ENCODE measurements at places on chromosomes 7 and 10. TPM values are rescaled to one million over a fixed set of nuclear protein-coding genes. Genes with fewer than 3 reads are reported as not detected.
A peak's percentile ranks its signal among the peaks of the same experiment; 100 is the strongest.

- no peak overlapping the region for H3K4me3 ChIP-seq
- no peaks in the 10 kb centered on the region for H3K27me3 ChIP-seq
- no peak overlapping the region for H3K27ac ChIP-seq
- no peaks in the 10 kb centered on the region for H3K36me3 ChIP-seq
- DNase-seq, result no peak
Observed at GRCh38 chr7:30185496-30185895, 50.7 kb downstream of the MTURN start.

- H3K4me3 ChIP-seq, result no peak overlapping the region
- H3K36me3 ChIP-seq, result no peaks in the 10 kb centered on the region
- no peaks in the 10 kb centered on the region for H3K27me3 ChIP-seq
- H3K4me1 ChIP-seq, result no peaks in the 10 kb centered on the region
Observed at GRCh38 chr10:24128066-24128730, 80.7 kb upstream of the KIAA1217 start.

GRCh38 chr7:27062946-27063345, 32.9 kb downstream of the HOXA1 start:
- no peaks in the 10 kb centered on the region for H3K36me3 ChIP-seq
- DNase-seq, result no peak
- no peaks in the 10 kb centered on the region for H3K27me3 ChIP-seq

DNA sequence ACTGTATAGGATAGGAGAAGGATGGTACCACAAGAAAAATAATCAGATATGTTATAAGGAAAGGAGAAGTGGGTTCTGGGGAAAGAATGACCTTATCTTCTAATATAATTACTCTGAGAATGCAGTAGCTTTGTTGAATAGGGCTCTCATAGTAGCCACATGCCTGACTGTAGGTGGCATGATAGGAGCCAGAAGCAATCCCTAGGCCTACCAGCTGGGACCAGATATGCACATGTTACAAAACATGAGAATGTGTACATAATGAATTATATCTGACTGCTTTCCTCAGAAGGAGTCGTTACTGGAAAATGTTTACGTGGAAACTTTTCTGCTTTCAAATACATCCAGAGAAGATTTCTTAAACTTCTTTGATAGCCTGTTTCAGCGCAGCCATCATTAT, 53.2 kb upstream of the FAM3C start:
- H3K4me1 ChIP-seq, result no peaks in the 10 kb centered on the region
- H3K4me3 ChIP-seq, result no peak overlapping the region
- H3K27ac ChIP-seq, result no peak overlapping the region
- H3K36me3 ChIP-seq, result no peaks in the 10 kb centered on the region
- no peak for DNase-seq

GRCh38 chr10:17506390-17506789, 52.0 kb upstream of the ST8SIA6 start:
- no peak overlapping the region for H3K4me3 ChIP-seq
- H3K27me3 ChIP-seq, result no peaks in the 10 kb centered on the region
- H3K27ac ChIP-seq, result peak overlapping the region; percentile 39
- H3K36me3 ChIP-seq, result no peaks in the 10 kb centered on the region
- H3K4me1 ChIP-seq, result peaks cover 55% of the 10 kb centered on the region

DNA sequence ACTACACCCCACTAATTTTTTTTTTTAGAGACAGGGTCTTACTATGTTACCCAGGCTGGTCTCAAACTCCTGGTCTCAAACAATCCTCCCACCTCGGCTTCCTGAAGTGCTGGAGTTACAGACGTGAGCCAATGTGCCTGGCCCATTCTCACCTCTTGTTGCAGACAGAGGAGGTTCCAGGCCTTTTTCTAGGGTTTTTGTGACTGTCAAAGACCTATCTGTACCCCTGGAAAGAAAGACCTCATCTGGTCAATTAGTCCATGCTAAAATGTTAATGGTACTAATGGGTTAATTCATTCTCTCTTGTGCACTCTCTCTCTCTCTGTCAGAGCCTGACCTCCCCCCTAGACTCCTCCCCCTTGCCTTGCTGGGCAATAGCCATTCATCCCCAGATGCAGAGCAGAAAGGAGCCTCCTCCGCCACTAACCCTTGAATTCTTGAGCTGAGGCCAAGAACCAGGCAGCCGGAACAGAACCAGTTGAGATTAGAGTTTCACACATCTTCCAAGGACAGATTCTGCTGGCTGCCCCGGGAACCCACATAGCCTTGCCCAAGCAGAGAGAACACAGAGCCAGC, 209.7 kb downstream of the SKIDA1 start:
- H3K4me3 ChIP-seq, result no peak overlapping the region
- no peaks in the 10 kb centered on the region for H3K36me3 ChIP-seq
- no peaks in the 10 kb centered on the region for H3K4me1 ChIP-seq
- DNase-seq, result no peak
- H3K27me3 ChIP-seq, result no peaks in the 10 kb centered on the region

- no peaks in the 10 kb centered on the region for H3K36me3 ChIP-seq
- no peak overlapping the region for H3K27ac ChIP-seq
- H3K27me3 ChIP-seq, result peaks cover 32% of the 10 kb centered on the region
- no peak for DNase-seq
Observed at GRCh38 chr10:117541405-117541908, 1.1 kb upstream of the EMX2 start.

DNA sequence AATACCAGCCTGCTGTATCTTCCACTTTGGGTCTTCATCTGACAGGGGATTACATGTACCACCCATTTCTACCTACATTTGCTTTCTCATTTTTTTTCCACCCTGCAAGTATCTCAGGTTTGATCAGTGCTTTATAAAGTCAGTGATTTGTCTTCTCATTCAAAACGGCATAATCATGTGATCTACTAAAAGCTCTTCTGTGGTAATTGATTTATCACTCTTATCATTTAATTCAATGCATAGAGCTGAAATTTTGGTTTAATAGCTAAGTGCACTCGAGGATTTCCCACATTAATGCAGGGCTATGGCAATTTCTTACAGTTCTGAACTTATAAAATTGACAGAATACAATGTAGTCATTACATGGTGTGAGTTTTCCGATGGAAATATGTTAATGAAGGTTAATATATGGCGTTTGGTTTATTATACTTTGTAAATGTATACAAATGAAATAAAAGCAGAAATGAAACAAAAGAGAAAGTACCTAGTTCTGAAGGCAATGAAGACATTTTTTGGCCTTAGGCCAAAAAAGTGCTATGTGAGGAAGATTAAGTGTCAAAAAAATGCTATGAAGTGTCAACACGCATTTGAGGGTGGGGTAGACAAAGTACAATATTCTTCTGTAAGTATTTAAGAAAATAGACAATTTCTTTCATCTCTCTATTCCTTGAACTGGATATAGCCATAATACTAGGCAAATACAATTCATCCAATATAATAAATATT, 457.3 kb downstream of the ETV1 start:
- no peaks in the 10 kb centered on the region for H3K27me3 ChIP-seq
- H3K4me3 ChIP-seq, result no peak overlapping the region
- no peak overlapping the region for H3K27ac ChIP-seq
- DNase-seq, result no peak
- H3K36me3 ChIP-seq, result no peaks in the 10 kb centered on the region

DNA sequence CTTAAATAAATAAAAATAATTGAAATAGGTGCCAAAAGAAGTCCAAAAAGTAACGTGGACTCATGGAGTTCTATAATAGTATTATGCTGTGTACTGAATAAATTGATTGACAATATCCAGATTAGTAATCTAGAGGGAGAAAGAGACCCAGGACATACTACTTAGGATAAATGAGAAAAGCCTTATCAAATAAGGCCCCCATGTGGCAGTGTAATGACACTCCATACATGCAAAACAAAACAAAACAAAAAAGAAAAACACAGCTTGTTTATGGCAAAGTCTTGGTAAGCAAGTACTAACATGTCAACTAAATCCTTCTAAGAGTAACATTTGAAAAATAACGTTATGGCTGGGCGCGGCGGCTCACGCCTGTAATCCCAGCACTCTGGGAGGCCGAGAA, 3.6 kb upstream of the RUNDC3B start:
- no peak overlapping the region for H3K27ac ChIP-seq
- no peak overlapping the region for H3K4me3 ChIP-seq
- H3K27me3 ChIP-seq, result no peaks in the 10 kb centered on the region
- DNase-seq, result no peak

DNA sequence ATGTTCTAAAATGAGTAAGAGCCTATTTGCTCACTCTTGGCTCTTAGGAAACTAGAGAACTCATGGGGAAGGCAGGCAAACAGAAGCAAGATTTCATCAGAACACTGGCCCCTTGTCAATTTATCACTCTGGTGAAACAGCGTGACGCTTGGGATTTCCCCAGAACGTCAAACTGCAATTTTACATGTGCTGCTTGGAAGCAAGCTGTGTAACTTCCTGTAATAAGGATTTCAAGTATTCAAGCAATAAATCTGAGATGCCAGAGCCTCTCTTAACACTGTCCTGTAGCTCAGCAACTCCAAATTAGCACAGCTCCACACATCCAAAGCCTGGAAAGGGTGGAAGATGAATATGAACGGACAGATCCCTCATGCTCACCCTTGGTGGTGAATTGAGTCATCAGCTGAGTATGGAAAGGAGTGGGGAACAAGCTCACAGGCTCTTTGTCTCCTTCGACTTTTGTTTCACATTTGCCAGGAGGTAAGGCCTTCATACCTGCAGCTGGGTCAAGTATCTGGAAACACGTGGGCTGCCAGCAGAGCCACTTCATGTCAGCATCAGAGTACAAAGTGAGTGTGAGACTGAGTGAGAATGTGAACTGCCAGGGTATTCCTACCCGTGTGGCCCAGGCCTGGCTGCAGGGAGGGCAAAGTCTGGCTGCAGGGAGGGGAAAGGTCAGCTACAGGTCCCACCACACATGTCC, 140.4 kb upstream of the NAMPT start:
- H3K27me3 ChIP-seq, result no peaks in the 10 kb centered on the region
- H3K4me3 ChIP-seq, result no peak overlapping the region
- no peak for DNase-seq
- H3K4me1 ChIP-seq, result peaks cover 4% of the 10 kb centered on the region
- no peak overlapping the region for H3K27ac ChIP-seq

- no peaks in the 10 kb centered on the region for H3K27me3 ChIP-seq
- no peak for DNase-seq
- H3K27ac ChIP-seq, result no peak overlapping the region
- H3K4me3 ChIP-seq, result no peak overlapping the region
- no peaks in the 10 kb centered on the region for H3K4me1 ChIP-seq
Observed at GRCh38 chr7:8353991-8354390, 79.4 kb upstream of the NXPH1 start.

DNA sequence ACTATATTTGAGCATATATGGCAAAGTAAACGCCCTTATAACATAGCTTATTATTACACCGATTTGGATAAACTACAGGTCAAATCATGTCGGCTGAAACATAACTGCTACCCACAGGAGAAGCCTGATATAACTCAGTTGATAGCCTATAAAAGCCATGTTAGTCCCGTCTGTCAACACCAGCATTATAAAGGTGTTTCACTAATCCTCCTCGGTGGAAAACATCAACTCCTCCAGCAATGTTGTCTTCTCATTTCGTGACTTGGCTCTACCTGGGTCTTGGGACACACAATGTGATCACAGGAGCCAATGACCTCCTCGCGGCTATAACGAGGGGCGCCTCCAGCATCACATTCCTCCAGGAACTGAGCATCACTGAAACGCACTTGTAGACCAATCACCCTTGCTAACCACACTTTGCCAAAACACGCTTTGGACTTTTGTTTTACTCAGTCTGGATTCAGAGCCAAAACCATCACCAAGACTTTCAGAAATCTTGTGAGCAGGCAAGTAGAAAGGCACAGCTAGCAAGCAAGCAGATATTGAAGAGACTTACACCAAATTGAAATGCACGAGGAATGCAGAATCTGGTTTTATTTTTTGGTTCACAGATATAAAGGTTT, 269.7 kb upstream of the NFE2L3 start:
- no peaks in the 10 kb centered on the region for H3K27me3 ChIP-seq
- no peak for DNase-seq
- H3K36me3 ChIP-seq, result no peaks in the 10 kb centered on the region
- no peaks in the 10 kb centered on the region for H3K4me1 ChIP-seq
- H3K27ac ChIP-seq, result no peak overlapping the region
- no peak overlapping the region for H3K4me3 ChIP-seq

GRCh38 chr7:3043544-3044371, at the start of gene CARD11:
Gene CARD11, minus strand, starts transcription at chr7:3043867. Its CDS starts 85,361 bp downstream, at chr7:2958506.
- peak within 1 kb of the TSS; percentile 76 for H3K27ac ChIP-seq
- peaks cover 46% of the 10 kb centered on the region for H3K4me1 ChIP-seq
- H3K27me3 ChIP-seq, result no peaks in the 10 kb centered on the region

DNA sequence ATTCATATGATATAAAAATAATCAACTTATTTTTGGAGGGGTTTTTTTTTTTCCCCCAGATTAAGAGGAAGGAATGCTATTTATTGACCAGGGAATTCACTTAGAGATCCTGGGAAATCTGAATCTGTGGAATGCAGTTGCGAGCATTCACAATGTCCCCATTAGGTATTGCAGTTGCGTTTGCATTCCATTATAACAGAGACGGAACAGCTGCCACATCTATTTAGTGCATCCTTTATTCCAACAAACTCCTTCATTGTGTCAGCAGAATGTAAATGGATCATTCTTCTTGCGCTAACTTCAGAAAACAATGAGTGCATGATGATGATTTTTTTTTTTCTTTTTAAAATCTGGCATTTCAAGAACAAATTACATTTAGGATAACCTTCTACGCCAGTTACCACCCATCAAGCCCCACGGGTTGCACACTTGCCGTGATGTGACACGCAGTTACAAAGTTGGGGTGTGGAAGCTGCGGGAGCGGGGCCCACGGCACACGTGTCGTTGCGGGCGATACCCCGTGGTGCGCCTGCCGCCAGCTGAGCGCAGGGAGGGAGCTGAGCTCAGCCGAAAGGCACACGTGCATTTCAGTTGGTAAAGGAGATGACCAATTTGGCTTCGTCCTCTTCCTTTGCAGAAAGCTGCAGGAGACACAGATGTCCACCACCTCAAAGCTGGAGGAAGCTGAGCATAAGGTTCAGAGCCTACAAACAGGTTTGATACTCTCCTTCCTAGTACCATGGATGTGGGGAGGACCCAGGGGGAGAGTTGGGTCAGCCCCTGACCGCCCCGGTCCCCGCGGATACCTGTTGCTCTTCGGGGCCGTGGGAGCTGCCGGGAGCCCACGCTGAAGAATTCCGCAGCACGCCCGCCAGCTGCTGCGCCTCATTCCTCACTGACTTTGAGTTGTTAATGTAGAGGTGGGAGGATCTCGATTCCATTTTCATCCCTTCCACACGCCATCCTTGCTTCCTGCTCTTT, 175.3 kb upstream of the SH2B2 start:
- no peaks in the 10 kb centered on the region for H3K27me3 ChIP-seq
- no peak for DNase-seq
- H3K4me1 ChIP-seq, result no peaks in the 10 kb centered on the region
- H3K4me3 ChIP-seq, result no peak overlapping the region
- no peak overlapping the region for H3K27ac ChIP-seq
- H3K36me3 ChIP-seq, result peaks cover 10% of the 10 kb centered on the region

- H3K27ac ChIP-seq, result no peak overlapping the region
- H3K36me3 ChIP-seq, result no peaks in the 10 kb centered on the region
- no peak overlapping the region for H3K4me3 ChIP-seq
Observed at GRCh38 chr7:136900005-136900404, 31.6 kb downstream of the CHRM2 start.

- DNase-seq, result no peak
- no peaks in the 10 kb centered on the region for H3K36me3 ChIP-seq
- no peaks in the 10 kb centered on the region for H3K4me1 ChIP-seq
- no peaks in the 10 kb centered on the region for H3K27me3 ChIP-seq
- H3K27ac ChIP-seq, result no peak overlapping the region
Observed at GRCh38 chr7:78333530-78334425, 535.2 kb downstream of the PHTF2 start.

The OR2F1 gene
- total RNA-seq, result not detected

The AKR1C2 gene
- total RNA-seq, result not detected

The COBL gene
- total RNA-seq, result not detected

The ATP5MK gene
- 454 TPM for total RNA-seq

The SPAM1 gene
- total RNA-seq, result not detected

The ADO gene
- 38.4 TPM for total RNA-seq

All from CD8-positive, alpha-beta memory T cell (primary cell).